Skeletal muscle cell (primary cell): ENCODE measurements at places on chromosomes 4 and X.

DNA sequence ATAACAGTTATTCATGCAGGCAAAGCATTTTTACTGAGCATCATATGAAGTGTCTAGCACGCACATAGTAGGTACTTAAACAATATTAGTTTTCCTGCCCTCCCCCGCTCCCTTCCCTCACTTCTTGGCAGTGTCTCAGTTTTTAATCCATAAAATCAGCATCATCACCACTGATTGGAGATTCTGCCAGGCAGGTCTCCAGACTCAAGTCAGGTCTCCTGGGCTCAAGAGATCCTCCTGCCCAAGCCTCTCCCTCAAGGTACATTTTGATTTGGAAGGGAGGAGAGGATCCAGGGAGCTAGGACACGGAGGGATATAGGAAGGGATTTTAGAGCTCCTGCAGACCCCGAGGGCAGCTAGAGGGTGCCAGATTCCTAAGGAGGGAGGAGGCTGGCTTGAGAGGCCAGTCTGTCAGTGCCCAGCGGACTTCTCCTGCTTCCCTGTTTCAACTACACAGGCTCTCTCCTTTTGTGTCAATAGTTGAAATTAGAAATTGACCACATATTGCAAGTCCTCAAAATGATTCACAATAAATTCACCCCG is 4.4 kb upstream of the FAT1 start:
- no peak for DNase-seq

DNA sequence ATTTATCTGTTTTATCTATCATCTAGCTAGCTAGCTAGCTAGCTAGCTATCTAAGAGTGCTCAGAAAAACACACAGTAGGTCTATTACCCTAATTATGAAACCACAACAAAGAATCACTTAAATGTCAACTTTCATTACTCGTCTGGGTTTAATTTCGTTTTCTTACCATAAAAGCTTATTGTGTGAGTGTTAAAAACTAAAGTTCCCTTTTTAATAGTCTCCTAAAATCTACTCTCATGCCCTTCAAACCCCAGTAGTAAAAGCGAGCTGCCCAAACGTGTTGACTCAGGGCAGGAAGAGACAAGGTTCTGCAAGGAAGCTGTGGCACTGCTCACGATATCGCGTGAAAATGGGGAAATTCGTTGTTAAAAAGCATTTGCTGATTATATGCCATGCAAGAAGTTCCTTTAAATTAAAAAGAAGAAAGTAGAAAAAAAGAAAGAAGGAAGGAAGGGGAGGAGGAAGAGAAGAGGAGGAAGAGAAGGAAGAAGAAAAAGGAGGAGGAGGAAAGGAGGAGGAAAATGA is 595 bp downstream of the MBNL3 start:
- DNase-seq = no peak

DNA sequence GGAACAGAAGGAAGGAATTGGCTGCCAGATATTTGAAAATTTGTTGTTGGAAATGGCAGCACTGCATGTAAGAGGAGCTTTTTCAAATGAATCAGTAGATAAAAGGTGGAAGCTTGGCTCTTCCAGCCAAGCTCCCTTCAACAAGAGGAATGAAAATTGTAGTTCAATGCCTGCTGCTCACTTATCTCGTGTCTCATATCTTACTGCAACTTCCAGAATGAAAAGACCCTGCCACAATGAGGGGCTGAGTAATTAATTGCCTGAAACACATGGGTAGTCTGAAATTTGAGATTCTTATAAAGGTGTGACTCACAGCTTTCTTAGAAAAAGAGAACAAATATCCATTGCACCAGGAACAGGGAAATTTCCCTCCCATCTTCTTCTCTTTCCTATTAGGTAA is 53.0 kb downstream of the HAND2 start:
- no peak for DNase-seq

GRCh38 chr4:56149591-56149990 is 200.8 kb downstream of the CEP135 start:
- DNase-seq = peak; percentile 71

DNA sequence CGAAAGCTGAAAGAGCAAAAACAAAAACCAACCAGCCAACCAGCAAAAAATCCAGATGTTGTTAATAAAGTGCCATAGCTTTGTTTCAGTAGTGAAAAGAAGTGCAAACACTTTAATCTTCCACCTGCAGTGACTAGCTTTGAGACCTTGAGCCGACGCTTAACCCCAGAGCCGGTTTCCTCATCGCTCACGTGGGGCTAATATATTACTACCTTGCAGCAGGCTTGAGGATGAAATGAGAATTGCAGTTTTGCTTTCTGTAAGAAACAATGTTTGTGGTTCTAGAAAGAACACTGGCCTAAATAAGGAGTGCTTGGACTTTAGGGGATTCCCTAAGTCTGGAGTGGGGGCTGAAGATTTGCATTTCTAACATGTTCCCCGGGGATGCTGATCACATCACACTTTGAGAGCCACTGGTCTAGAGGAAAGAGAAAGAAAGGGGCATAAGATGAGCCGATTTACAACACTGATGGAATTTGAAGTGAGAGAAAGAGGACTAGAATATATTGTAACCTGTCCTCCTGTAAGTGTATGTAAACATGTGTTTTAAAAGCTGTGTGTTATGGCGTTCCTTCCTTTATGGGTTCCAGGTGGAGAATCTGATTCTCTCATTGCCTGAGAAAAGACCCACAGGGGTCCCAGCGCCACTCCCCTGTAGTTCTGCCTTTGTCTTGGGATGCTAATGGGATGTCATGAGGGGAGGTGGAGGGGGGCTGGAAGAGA is 1.4 kb downstream of the FGF2 start:
- DNase-seq = no peak

DNA sequence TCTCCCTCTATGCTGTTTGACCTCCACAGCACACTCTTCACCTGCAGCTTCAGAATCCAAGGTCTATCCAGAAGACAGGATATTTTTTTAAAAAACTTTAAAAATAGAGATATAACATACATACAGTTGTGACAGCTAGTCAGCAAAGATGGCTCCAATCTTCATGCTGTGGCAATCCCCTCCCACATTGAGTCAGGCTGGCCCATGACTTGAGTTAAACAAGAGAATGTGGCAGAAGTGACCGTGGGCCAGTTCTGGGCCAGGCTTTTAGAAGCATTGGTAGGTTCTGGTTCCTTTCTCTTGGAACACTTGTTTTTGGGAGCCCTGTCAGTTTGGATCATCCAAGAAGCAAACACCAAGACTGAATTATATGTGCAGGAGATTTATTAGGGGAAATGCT is 36.1 kb upstream of the REPS2 start:
- DNase-seq = no peak

DNA sequence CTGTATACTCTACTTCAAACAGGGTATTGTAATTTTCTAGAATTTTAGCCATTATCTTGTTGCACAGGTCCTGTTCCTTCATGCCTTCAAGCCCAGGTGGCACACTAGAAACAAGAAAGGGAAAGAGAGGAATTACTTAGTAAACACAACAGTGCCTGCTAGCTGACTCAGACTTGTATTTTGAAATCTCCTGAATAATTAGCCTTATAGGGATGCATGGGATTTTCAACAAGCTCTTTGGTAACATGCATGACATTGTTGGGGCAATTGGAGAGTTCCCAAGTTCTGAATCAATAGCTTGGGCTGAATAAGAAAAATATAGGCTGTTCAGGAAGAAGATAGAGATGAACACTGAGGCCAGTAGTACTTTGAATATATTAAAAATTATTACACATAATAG is 118.8 kb downstream of the FAM13A start:
- DNase-seq = peak; percentile 91

- DNase-seq = no peak
These were observed 46.6 kb downstream of the SMPX start for GRCh38 chrX:21711129-21711847.

DNA sequence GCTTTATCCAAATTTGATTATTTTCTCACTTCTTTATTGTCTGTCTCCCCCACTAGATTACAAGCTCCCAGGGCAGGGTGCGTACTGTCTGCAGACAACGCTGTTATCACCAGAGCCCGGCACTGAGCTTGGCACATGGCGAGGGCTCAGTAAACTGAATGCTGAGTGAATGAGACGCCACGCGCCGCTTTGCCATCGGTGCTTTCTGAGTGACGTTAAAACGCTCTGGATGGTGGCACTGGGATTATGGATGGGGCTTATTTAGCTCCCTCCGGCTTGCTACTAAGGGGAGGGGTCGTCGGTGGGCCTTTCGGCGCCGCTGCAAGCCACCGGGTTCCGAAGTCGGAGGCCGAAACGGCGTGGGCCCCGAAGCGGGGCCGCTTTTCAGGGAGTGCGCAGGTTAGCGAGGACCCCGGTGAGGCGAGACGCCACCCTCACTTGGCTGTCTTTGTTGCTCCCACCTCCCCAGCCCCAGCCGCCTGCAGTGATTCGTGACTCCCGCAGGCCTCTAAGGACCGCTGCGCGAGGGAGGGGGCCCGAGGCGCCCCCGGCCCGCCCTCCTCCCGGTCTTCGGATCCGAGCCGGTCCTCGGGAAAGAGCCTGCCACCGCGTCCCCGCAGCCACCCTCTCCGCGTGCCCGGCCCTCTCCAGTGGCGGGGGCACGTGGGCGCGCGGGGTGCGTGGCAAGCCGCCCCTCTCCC is 569 bp upstream of the FHL1 start:
- DNase-seq = no peak

- no peak for DNase-seq
These were observed 43.0 kb upstream of the FTHL17 start for GRCh38 chrX:31114858-31115257.

DNA sequence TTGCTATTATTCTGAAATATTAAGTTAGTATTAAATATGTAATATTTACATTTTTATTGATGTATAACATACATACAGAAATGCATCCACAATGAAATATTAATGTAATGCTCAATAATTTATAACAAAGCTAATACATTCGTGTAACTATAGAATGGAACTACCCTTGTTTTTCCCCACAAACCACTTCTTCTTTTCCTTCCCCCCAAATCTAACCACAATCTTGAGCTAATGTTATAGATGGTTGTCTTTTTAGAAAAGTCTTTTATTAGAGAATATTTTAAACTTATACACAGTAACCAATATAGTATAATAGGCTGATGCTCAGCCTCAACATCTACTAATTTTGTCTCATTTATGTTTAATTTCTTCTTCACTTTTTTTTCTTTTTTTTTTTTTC is 4.5 kb upstream of the ZNF732 start:
- DNase-seq = no peak

DNA sequence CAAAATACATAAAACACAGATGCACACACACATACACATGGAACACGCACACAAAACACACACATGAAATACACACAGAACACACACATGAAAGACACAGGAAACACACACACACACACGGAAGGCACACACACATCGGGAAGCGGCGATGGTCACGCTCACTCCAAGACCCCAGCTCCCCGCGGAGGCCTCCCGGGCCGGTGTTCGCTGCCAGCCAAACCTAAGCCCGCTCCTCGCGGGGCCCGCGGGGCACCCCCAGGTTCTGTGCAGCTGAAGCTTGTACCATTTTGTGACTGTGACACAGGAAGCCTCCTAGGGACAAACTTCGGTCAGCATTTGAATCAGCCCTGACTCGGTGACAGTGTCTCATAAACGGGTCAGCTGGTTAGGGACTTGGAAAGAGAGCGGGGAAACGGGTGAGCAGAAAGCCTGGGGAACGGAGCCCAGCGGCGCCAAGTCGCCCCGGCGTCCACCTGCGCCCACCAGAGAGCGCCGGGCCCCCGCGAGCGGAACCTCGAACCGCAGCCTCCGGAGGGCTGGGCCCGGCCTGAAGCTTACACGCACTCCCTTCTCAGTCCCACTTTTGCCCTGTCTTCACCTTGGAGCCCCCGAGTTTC is 32.1 kb downstream of the F11 start:
- no peak for DNase-seq

- no peak for DNase-seq
These were observed 278.2 kb upstream of the CXXC4 start for GRCh38 chr4:104772849-104773248.

DNA sequence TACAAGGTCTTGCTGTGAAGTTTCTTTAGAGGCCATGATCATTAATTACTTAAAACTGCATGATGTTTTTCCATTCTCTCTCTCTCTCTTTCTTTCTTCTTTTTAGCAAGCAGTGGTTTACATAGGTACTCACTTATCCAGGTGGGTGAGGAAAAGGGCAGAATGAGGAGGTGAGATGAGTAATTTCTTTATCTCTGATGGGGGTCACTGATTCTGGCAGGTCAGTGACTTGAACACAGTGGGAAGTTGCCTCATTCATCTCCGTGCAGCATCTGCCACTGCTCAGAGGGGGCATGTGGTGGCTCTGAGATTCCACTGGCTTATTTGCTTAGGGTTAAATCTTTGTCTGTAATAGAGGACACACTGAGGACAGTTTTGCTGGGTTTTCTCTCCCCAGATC is 62.6 kb downstream of the FAM114A1 start:
- DNase-seq = no peak

DNA sequence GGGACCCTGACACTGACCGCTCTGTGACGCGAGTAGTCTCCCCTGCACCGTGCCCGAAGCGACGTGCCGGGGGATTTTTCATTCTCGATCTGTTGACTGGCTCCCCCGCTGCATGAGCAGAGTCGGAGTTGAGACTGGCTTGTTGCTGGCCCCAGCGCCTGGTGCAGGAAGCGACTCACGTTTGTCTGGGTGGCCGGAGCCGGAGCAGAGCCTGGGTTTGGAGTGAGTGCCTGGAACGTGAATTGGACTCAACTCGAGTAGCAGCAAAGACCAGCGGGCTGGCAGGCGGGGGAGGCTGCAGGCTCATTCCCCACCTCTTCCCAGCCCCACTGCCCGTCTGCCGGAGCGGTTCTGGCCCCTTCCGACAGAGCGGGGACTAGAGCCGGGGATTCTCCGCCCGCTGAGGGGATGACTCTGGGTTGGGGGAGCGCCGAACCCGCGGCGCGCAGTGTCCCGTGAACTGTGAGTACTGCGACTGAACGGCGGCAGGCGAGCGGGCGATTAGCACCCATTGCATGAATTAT is 554 bp downstream of the PCDH7 start:
- no peak for DNase-seq

DNA sequence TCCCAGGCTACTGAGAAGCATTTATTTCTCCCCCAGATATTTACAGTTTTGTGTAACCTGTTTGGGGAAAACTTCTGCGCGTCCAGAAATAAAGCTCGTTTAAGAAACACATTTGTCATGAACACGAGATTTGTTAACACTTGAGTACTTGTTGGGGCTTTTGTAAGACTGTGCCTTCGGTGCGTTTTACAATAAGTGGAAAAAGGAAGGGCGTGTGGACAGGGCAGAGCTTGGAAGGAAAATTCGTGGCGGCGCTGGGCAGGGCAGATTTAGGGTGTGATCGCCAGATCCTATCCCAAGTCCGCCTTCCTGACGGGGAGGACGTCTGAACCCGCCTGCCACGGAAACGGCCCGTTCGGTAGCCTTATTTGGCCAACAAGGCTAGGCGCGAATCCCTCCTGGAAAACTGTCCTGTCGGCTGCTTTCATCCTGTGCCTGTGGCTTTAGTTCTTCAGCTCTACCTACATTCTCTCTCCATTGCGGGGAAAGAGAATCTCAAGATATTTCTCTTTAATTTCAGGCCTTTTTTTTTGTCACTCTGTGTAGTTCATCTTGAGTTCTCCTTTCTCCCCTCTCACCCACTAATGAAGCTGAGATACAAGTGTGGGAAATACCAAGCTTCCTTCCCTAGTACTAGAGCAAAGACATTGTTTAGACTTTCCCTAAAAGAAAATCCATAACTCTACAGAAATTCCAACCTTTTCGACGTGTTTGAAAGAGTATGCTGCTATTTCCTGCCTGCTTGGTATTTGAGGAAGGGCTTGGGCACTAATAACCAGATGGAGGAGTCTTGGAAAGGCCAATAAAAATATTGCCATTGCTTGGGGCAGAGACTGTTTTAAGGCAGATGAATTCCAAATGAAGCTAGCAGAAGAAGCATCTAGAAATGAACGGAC is 982 bp downstream of the PDLIM5 start:
- peak; percentile 74 for DNase-seq
